NCI-H2081 (cell line): ENCODE measurements at places on chromosomes 4 and X.

GRCh38 chr4:97493815-97494518 lies 649.3 kb downstream of the STPG2 start:
- DNase-seq = no peak

GRCh38 chr4:138910914-138911336 lies 104.7 kb upstream of the NOCT start:
- DNase-seq = peak; percentile 95

DNA sequence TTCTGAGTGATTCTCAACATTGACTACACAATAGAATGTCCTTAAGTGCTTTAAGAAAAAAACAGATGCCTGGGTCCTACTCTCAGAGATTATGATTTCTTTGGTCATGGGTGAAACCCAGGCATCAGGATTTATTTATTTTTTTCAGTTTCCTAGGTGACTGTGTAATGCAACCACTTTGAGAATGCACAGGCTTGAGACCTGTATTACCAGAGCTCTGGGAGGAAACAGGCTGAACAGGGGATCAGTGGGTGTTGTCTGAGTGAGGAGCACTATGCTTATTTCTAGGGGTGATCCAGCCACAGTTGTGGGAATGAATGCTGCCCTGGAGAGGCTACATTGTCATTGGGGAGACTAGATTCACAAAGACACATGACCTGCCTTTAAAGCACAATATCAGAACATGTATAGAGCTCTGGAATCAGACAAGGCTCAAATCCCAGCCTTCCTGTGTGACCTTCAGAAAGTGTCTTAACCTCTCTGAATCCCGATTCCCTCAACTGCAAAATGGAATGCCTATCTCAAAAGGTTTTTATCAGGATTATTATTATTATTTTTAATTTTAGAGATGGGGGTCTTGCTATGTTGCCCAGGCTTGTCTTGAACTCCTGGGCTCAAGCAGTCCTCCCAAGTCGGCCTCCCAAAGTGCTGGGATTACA lies 61.6 kb upstream of the PRPS1 start:
- no peak for DNase-seq

- no peak for DNase-seq
Measured at GRCh38 chrX:129956765-129957164, 25.7 kb upstream of the BCORL1 start.

DNA sequence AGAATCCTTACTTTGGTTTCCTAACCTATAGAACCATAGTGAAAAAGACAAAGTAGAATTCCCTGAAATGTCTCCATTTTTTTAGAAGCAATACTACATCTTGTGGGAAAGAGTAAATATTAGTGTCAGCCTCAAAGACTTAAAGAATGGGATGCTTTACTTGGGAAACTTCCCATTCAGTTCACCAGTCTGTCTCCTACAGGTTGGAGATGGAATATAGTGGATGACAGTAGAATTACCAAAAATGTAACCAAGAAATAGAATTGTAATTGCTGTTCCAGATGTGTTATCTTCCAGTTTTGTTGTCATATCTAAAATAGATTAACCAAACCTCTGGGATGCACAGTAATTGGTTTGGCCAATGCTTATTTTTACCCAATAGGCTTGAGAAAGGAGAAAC lies 338.6 kb upstream of the GRID2 start:
- DNase-seq = no peak
